D341Med (cell line): ENCODE measurements at places on chromosomes 5 and 9.

GRCh38 chr5:139710319-139711066 is 62.3 kb downstream of the CXXC5 start:
- DNase-seq, result peak; percentile 80

GRCh38 chr5:41843456-41844370 is 26.5 kb downstream of the OXCT1 start:
- peak; percentile 45 for DNase-seq

DNA sequence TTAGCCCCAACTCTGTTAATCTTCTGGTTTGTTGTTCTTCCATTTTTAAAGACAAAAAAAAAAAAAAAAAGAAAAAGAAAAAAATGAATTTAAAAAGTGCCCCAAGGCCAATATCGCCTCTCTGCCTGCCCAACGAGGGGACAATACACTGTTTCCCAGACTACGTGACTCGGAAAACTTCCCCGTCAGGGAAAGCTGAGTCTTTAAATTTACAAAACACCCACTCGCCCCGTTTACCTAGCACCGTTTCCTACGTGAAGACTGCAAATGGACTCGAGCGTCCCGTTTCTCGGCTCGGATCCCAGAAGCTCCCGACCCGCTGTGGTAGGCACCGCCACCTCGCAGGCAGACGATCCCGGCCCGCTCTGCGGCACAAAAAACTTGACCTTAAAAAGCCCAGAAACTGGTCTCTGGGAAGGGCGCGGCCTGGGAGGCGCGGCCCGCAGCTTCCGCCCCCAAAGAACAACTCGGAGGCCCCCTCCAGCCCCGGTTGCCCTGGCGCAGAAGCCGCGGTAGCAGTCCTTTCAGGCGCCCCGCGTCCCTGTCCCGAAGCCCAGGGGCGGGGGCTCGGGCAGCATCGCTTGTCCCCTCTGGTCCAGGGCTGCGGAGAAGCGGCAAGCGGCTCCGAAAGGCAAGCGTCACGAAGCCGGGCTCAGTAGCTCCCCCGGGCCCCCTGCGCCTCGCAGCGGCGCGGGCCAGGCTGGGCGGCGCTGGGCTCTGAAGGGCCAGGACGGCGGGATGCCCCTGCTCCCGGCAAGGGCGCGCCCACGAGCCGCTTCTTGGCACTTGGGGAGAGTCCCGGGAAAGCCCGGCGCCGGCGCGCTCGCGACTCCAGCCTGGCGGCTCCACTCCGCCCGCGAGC is at the start of gene GCNT4:
GCNT4 (minus strand) TSS at position 367 of the 862 bp plus-strand sequence. CDS start 22,521 bp downstream, outside the sequence.
- peak; percentile 78 for DNase-seq

- no peak for DNase-seq
These were observed 68.8 kb upstream of the DAB2IP start for GRCh38 chr9:121582641-121583040.

DNA sequence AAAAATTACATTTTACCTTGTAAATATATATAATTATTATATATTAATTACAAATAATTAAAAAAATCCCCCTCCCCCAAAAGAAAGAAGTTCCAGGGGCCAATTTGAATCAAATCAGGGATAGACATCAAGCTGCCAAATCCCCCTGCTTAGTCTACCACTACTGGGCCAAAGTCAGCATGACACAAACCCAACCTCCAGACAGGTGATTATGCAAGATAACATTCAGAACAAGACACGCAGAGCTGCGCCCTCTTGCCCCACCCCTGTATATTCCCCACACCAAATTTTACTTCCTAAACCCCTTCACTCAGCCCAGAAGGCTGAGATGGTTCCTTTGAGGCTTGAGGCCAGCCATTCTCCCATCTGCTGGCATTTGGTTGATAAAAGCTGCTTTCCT is 2059.1 kb upstream of the CDH6 start:
- DNase-seq, result no peak

DNA sequence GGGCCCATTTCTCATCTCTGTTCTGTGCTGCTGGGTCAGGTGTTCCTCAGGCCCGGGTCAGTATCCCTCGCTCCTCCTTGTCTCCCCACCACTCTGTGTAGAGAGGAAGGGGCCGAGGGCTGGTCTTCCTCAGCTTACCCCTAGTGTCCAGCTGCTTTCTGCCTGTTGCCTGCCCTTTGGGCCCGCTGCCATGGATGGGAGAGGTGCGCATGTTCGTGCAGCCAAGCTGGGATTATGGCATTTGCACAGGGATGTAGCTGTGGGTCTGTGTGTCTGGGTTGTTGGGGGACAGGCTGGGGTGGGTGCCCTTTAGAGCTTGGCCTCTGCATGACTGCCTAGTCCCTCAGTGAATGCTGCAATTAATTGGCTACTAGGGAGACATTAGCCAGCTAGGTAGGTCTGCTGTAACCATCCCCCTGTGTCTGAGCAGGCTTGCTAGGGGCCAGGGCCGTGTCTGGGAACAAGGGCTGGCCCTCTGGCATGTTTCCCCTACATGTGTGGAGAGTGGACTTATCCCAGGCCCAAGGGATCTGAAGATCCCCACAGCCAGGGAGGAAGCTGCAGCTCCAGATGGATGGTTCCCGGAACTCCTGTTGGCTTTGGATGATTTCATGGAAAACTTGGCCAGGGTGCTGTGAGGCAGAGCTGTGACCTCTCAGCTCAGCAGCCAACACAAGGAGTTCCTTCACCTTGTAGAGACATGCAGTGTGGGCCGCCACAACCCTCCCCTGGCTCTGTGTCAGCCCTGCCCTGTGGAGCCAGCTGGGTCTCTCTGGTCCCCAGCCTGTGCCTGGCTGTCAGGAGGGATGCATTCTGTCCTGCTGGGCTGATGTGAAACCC is 161.9 kb downstream of the MACROH2A1 start:
- no peak for DNase-seq

DNA sequence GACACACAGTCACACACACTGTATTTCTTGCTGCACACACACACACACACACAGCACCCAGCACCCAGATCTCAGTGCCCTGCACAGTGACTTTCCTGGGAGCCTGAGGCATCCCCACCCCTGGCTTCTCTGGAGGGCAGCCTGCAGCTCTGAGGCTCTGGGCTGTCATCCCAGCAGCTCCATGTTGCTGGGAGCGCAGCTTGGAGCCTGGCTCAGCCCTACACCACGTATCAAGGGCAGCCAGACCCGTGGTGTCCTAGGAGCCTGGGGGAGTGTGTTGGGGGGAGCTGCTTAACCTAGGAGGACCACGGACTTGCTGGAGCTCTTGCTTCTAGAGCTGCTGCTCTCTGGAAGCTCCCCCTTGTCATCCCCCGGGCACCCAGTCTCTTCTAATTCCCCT is 5.2 kb downstream of the IER5L start:
- peak; percentile 33 for DNase-seq

DNA sequence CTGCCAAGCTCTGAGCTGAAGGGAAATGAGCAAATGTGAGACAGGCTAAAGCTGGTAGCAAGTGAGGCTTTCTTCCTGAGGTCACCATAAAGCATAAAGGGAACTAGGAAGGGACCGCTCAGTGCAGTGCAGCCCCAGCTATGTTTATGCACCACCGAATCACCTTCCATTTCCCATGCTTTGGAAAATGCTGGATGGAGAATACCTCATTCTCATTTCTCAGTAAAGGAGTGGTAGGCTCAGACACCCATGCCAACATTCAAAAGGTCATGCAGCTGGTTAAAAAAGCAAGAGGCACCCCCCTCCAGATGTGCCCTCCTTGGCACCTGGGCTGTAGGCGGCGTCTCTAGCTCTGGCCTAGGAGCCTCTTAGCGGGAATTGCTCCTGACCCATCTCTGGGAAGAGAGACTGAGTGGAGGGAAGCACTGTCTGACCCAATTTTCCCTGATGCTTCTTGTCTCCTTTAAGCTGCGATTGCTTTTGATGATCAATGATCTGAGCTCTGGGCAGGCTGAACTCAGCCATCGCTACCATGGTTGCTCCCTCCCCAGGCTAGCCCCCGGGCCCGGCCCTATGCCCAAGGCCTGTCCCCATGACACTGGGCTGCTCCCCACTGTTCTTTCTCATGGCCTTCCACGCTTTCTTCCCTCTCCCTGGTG is 58.7 kb downstream of the ZNF354C start:
- DNase-seq, result peak; percentile 0

GRCh38 chr9:109520475-109521132 is 22.5 kb upstream of the PTPN3 start:
- DNase-seq, result peak; percentile 75

GRCh38 chr5:116013936-116014335 is 18.3 kb upstream of the ARL14EPL start:
- no peak for DNase-seq
